ENCODE measurements at places on chromosomes 2 and 18.
A peak's percentile ranks its signal among the peaks of the same experiment; 100 is the strongest.

- DNase-seq, result peak; percentile 50
Observed at GRCh38 chr18:49161627-49162026, 210.9 kb upstream of the SMAD7 start.

GRCh38 chr2:127545796-127546195, 10.3 kb downstream of the MYO7B start:
- no peak for DNase-seq

GRCh38 chr2:221006084-221006483, 566.0 kb downstream of the EPHA4 start:
- no peak for DNase-seq

DNA sequence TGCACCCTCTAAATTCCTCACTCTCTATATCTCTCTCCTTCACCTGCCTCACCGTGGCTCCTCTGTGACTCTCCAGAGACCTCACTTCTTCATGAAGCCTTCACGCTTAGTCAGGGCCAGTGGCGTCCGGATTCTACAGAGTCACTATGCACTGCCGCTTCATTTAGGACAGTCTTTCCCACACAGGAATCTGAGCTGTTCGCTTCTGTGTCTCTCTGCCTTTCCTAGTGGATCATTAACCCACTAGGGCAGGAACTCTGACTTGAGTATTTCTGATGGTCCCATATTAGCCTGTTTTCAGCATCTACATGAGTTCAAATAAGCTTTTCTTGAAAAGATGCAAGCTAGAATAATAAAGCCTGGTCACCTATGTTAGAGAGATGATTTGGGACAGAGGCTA, 180.2 kb upstream of the DOK6 start:
- DNase-seq, result no peak

DNA sequence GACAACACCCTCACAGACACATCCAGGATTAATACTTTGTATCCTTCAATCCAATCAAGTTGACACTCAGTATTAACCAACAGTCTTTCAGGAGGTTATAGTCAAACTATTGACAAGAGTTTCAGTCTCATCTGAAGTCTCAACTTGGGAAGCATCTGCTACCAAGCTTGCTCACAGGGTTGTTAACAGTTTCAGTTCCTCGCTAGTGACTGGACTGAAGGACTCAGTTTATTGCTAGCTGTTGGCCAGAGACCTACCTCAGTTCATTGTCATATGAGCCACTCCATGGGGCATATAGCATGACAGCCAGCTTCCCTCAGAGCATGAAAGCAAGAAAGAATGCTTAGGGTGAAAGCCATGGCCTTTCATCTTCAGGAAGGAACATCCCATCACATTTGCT, 228.6 kb downstream of the EPHA4 start:
- DNase-seq, result no peak

DNA sequence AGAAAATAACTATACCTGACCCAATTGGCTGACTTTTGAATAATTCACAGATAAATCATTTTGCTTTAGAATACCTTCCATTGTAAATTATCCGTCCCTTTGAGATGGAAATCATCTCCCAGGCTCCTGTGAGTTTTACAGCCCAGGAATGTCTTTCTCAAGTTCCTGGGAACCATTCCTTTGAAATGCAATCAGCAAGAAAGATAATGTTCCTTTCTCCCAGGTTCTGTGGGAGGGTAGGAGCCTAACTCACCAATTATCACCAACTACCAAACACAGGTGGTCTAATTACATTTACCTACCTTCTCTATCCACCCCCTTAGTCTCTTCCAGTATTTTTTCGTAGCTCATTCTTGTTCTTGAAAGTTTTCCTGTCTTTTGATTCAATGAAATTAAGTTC, 1016.0 kb downstream of the SOCS6 start:
- DNase-seq, result no peak

DNA sequence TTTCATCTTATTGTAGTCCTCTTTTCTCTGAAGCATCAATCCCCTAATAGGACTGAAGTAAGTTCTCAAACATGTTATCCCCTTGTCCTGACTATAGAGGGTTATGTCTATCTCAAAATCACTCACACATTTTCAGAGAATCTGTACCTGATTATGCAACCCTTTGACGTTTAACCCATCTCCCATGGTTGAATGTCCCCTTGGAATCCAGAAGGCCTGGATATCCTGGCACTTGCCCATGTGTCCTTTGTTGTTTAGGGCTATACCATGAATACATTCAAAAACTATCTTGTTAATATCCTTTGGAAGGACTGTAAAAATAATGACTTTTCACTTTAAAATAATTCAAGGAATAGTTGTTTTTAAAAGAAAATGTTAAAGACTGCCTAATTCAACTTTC, 66.3 kb upstream of the PSMD14 start:
- DNase-seq, result no peak

DNA sequence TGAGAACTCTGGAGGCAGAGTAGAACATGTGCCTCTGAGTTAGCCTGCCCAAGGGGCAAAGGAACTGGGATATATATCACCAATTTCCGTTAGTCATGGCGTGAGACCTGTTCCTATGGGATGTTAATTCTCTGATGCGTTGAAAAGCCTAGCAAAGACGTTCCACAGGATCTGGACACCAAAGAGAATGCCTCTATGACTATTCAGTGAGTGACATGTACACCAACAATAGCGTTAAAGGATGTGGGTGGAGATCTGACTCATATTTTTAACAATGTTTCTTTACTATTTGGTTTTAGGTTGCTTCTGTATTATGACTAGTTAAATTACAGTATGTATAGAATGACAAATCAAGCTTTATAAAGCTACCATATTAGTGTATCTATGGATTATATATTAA, 320.9 kb upstream of the MC4R start:
- no peak for DNase-seq

DNA sequence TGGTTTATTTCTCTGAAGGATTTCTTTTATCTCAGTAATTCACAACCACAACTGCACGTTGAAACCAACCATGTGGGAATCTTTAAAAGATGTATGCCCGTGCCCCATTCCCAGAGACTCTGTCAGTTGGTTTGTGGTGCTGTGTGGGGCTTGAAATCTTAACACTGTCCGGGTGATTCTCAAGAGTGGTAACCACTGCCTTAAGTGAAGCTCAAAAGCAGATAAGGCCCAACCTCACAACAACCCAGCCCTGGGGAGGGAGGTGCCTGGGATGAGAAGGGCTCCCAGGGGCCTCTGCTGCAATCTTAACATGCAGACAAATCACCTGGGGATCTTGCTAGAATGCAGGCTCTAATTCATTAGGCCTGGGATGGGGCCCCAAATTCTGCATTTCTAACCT, 13.4 kb downstream of the AOX1 start:
- no peak for DNase-seq

- no peak for DNase-seq
Observed at GRCh38 chr2:190408538-190409271, 550 bp downstream of the MFSD6 start.

DNA sequence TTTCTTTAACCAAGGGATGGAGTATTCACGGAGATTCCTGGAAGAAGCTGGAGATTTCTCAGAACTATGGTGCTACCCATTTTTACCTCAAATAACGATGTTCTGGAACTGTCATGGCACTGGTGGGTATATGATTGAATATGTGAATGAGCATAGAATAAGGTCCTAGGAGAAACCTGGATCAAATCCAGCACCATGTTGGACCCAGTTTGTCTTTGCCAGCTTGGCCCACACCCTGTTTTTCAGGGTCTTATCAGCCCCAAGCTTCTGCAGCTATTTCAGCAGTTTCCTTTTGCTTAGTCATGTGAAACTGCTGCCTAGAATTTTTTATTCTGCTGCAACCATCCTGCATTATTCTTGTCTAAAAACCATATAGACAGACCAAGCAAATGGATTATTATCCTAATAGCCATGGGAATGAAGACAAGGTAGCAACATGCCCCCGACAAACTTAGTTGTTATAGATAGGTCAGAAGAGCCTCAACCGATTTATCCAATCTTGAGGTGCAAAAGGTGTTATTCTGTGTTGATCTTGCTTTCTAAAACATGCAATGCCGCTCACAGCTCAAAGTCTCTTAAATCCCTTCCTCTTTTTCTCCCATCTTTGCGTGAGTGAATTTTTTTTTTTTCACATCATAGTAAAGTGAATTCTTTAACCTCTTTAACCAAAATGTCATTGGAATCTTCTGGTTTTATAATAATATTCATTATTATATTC, 133.6 kb downstream of the PRPF40A start:
- no peak for DNase-seq

- no peak for DNase-seq
Observed at GRCh38 chr2:8508766-8509165, 173.1 kb upstream of the ID2 start.

DNA sequence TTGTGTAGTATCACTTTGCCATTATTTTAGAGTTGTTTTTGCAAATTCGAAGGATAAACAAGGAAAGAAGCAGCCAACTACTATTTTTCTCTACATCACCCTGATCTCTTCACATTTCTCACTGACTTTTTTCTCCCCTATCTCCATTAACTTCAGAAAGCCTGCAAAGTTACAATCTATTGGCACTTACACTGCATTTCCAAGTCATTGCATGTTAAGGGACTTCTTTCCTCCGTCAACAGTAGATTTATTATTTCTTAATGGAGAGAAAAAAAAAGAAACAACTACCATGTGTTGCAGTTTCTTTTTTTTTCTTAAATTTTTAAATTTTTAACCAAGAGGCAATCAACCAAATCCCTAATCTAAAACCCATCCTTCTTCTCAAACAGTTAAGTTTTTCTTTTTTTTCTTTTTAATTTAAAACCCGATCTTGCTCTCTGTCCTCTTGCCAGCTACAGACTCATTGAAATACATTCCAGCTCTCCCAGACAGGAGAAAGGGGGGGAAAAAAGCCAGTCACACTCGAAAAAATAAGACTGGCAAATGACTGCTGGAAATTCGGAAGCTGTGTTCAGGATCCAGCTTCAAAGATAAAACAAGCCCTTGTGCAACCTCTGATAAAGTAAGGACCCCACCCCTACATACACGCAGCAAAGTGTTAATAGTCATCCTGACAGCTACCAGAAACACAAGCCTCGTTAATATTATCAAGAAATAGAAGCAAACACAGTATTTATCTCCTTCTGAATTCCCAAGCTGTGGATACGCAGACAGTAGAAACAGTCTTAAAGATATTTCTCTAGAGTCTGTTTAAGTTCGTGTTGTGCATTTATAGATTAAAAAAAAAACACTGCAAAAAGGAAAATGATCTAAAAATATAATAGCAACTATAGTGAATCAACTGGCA, 1.3 kb downstream of the LRRTM4 start:
- DNase-seq, result no peak

DNA sequence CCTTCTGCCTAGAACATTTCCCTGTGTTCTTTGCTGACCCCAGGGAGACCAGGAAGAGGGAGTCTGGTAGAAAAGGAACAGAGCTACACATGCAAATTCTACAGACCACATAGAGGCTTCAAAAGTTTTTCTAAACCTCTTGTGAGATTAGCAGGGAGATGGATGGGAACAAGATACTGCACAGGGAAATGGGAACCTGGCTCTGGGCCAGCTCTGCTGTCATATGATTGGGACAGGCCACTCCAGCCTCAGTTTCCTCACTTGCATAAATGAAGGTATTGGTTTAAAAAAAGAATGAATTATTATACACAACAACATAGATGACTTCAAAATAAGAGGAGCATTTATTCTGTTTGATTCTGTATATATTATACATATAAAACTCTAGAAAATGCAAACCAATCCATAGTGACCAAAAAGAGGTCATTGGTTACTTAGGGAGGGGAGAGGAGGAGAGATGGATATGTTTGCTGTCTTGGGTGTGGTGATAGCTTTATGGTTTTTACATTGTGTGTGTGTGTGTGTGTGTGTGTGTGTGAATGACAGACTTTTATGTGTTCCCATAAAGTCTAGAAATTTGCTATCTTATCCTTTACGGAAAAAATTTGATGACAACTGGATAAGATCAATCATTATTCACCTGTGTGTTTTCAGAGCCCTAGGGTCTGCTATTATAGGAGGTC, 115.5 kb downstream of the MGAT5 start:
- DNase-seq, result no peak

GRCh38 chr2:232901736-232902578, 31.9 kb downstream of the SNORC start:
- DNase-seq, result peak; percentile 64

DNA sequence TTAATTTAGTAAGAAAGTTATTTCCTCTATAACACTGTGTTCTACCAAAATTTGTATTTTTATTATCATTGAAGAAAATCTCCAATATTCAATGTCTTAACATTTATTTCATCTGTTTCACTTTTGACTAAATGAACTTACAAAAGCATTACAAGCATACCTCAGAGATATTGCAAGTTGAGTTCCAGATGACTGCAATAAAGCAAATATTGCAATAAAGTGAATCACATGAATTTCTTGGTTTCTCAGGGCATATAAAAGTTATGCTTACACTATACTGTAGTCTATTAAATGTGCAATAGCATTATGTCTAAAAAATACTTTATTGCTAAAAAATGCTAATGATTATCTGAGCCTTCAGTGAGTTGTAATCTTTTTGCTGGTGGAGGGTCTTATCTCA, 78.3 kb downstream of the TTC32 start:
- DNase-seq, result no peak

DNA sequence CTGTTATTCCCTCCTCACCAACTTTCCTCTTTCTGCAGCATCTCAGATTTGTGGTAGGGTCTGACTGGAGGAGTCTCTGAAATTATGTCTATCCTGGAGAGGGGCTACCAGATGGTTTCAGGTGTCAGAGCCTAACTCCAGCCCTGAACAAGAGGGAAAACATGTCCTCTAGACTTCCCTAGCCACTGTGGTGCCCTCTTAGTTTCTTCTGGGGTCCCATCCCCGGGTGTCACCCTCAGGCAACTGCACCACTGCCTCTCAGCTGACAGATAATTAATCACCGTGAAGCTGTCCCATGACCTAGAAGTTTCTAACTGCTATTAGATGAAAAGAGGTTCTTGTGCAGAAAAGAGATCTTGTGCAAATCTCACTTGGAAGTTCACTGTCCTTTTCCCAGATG, 95.1 kb upstream of the CELF4 start:
- DNase-seq, result no peak

Measured in NCI-H226 (cell line).